ENCODE measurements at places on chromosomes 1 and 21.
A peak's percentile ranks its signal among the peaks of the same experiment; 100 is the strongest.

- peak; percentile 62 for DNase-seq
Observed at GRCh38 chr1:154405747-154406571, 816 bp downstream of the IL6R start.

DNA sequence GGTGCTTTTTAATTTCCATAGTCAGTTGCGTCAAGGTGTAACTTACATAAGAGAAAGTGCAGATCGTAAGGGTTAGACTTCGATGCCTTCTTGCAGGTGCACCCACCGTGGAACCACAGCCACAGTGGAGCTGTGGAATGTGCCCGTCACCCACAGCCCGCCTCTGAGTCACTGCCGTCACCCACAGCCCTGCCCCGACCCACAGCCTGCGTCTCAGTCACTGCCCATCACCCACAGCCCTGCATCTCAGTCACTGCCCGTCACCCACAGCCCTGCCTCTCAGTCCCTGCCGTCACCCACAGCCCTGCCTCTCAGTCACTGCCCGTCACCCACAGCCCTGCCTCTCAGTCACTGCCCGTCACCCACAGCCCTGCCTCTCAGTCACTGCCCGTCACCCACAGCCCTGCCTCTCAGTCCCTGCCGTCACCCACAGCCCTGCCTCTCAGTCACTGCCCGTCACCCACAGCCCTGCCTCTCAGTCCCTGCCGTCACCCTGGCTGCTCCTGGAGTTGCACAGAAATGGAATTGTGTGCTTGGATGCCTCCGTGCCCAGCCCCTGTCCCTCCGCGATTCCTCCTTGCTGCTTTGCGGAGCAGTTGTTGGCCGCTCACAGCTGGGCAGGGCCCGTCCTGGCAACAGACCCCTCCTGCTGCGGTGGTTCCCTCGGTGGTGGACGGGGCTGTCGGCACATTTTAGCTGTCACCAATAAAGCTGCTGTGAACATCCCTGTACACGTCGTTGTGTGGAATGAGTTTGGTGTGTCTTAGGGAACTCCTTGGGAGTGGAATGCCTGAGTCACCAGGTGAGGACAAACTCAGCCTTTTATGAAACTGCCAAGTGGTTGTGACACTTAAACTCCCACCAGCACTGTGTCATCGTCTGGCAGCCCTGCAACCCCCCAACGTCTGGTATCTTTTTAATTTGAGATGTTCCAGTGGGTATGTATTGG lies 44.9 kb upstream of the COL6A2 start:
- DNase-seq = peak; percentile 41

DNA sequence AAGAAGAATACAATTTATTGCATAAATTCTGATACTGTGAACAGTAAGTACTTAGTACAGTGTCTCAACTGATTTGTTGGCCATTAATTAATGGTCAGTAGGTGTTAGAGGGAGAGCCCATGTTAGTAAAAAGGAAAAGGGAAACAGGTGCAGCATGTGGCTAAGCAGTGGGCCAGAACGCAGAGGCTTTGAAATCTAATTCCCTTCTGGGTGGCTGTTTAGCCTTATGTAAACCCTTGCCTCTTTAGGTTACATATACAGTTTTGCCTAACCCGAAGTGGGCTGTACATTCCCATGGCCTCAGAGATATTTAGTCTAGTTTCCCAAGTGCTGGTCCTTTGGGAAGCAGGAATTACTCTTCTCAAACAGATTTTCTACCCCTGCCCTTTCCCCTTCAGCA lies 43.5 kb upstream of the BCL9 start:
- DNase-seq = no peak

DNA sequence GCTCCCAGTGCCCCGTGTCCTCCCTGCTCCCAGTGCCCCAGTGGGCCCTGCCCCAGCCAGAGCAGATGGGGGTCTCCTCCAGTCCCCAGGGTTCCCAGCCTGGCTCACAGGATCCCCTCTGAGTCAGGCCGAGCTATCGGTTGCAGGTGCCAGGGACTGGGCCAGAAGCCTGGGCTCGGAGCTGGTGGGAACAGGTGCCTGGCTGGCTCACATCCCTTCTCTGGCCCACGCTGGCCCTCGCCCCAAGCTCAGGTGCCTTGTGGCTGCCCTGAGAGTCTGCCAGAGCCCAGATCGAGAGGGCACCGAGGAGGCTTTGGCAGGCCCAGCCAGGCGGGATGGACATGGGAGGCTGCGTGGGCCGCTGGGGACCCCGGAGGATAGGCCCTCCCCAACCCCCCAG lies 18.9 kb downstream of the PLCH2 start:
- DNase-seq = no peak

DNA sequence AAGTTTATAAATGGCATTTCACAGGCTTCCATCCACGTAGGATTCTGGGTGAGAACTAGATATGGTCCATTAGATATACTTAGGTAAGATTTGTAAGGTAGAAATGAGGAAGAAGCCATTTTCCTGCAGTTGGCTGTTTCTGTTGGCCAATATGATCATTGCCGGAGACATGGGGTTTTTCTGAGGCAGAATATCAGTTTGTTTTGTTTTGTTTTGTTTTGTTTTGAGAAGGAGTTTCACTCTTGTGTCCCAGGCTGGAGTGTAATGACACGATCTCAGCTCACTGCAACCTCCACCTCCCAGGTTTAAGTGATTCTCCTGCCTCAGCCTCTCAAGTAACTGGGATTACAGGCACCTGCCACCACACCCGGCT lies 8.7 kb upstream of the EYA3 start:
- DNase-seq = no peak

DNA sequence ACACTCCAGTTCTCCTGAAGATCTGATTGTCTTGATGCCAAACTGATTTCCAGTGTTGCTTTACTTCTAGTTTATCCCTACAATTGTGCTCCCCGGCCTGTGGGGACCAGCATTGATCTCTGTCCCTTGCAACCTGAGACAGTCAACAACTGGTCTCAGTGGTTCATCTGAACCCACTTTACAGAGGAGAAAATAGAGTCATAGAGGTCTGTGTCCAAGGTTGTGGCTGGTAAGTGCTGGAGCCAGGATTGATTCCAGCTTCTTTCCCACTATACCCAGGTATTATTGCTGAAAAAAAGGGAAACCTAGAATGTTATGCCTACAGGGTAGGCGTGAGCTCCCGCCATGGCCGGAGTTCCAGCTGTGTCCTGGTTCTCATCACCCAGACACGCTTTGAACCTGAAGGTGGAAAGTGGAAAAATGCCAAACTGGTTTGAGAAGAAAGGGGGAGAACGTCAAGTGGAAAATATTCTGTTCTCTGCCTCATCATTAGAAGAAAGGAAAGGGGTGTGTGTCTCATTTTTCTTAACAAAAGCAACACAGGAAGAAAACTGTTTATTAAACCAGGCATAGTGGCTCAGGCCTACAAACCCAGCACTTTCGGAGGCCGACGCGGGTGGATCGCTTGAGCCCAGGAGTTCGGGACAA lies 60.7 kb upstream of the ITPKB start:
- DNase-seq = no peak
